HT-29 (cell line): ENCODE measurements at places on chromosomes 16 and 17. TPM values are rescaled to one million over a fixed set of nuclear protein-coding genes. Genes with fewer than 3 reads are reported as not detected.

RMI2 gene
- 15.8 and 20.9 TPM in 2 replicates for total RNA-seq

C16orf54 gene
- total RNA-seq: 0.05 and 0.36 TPM in 2 replicates

DHX58 gene
- total RNA-seq: 9.1 and 9.7 TPM in 2 replicates

KRT24 gene
- not detected in 2 replicates for total RNA-seq

ASPHD1 gene
- 19.5 and 24.0 TPM in 2 replicates for total RNA-seq

GH1 gene
- total RNA-seq: not detected in 2 replicates

PRSS53 gene
- total RNA-seq: 1.3 and 3.7 TPM in 2 replicates

GPR139 gene
- not detected in 2 replicates for total RNA-seq

TPSB2 gene
- not detected in 2 replicates for total RNA-seq

GPR142 gene
- 0.15 and 1.3 TPM in 2 replicates for total RNA-seq

DYNLRB2 gene
- not detected in 2 replicates for total RNA-seq

KAT8 gene
- 50.1 and 55.7 TPM in 2 replicates for total RNA-seq

GAST gene
- not detected in 2 replicates for total RNA-seq

CES3 gene
- 1.3 and 3.4 TPM in 2 replicates for total RNA-seq

STX1B gene
- not detected in 2 replicates for total RNA-seq

CHCT1 gene
- not detected in 2 replicates for total RNA-seq

PIEZO1 gene
- 327 and 375 TPM in 2 replicates for total RNA-seq

KPNA2 gene
- total RNA-seq: 148 and 150 TPM in 2 replicates

HAS3 gene
- 0.08 TPM in 1 of 2 replicates, not detected in the other for total RNA-seq

CIAO3 gene
- total RNA-seq: 68.4 and 80.0 TPM in 2 replicates

GUCY2D gene
- 0.03 TPM in 1 of 2 replicates, not detected in the other for total RNA-seq

EVPL gene
- 40.1 and 42.1 TPM in 2 replicates for total RNA-seq

CBFA2T3 gene
- total RNA-seq: 0.03 TPM in 1 of 2 replicates, not detected in the other

ZFHX3 gene
- 2.6 and 3.5 TPM in 2 replicates for total RNA-seq

PAFAH1B1 gene
- 31.6 TPM in 2 replicates for total RNA-seq

CLEC3A gene
- total RNA-seq: 64.6 and 71.2 TPM in 2 replicates
